ENCODE measurements at places on chromosomes 7 and 10.

- no peak for DNase-seq
Measured at GRCh38 chr7:55086413-55087201, 67.8 kb downstream of the EGFR start.

DNA sequence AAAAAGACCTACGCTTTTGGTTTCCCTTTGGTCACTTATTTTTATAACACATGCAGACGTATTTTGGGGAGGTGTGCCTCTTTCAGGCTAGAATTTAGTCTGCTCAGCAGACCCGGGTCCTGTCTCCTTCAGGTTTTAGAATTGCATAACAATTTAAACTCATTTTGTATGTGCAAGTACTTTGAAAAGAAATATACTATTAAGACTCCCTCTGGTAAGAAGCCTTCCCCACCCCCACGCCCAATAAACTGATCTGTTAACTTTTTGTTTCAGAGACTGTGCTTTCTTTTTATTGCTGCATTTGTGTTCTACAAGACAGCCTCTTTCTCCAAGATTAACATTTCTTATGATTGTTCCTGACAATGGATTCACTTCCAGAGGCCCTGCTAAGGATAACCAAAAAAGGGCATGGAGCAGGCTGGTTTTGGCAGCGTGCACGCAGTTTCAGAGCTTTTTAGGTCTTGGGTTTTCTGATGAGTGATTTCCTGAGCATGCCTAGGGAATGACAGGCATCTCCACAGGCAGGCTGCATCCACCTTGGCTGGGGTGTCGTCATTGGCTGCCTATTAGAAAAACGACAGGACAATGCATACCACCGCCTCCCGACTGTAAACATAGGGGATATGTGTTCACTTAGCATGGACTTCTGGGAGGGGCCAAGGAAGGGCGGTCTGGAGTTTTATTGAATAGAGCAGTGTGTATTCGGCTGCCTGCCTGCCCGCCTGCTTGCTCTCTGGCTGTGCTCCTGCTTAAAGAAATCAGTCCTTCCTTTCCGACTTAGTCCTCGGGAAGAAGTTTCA, at the start of gene CALD1:
Gene CALD1, plus strand, starts transcription at position 694 of the 800 bp plus-strand sequence. CDS start 88,100 bp downstream, outside the sequence.
- no peak for DNase-seq

DNA sequence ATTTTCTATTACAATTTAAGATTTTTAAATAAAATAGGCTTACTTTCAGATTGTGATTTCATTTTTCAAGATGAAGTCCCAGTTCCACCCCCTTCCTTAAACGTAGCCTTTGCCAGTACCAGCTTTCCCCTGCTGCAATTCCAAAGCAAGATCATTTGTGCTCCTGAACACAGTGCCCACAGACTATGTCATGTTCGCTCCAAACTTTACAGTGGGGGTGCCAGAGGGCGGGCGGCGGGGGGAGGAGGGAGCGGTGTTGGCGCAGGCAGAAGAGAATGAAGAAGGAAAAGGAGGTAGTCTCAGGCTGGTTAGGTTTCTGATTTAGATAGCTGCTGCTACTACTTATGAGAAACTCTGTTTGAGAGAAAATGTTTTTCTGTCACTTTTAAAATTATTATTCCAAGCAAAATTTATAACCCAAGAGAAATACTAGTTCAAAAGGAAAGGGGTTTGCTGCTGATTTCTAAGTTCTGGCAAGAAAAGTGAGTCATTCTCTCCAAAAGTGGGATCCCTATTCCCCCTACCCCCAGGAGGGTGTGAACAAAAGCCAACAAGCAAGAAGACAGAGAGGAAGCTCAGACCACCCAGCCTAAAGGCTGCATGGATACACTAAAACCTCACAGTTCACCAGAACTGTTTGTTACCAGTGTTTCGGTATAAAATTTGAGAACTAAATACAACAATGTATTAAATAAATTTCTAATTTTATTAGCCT, 109.6 kb downstream of the SRPK2 start:
- DNase-seq = no peak

GRCh38 chr10:88962336-88962735, 9.8 kb upstream of the ACTA2 start:
- no peak for DNase-seq

- DNase-seq = no peak
Measured at GRCh38 chr10:46516660-46517416, 39.6 kb downstream of the GPRIN2 start.

- no peak for DNase-seq
Measured at GRCh38 chr10:43193496-43194080, 55.3 kb downstream of the CSGALNACT2 start.

GRCh38 chr7:49102411-49102810, 178.1 kb downstream of the CDC14C start:
- no peak for DNase-seq

DNA sequence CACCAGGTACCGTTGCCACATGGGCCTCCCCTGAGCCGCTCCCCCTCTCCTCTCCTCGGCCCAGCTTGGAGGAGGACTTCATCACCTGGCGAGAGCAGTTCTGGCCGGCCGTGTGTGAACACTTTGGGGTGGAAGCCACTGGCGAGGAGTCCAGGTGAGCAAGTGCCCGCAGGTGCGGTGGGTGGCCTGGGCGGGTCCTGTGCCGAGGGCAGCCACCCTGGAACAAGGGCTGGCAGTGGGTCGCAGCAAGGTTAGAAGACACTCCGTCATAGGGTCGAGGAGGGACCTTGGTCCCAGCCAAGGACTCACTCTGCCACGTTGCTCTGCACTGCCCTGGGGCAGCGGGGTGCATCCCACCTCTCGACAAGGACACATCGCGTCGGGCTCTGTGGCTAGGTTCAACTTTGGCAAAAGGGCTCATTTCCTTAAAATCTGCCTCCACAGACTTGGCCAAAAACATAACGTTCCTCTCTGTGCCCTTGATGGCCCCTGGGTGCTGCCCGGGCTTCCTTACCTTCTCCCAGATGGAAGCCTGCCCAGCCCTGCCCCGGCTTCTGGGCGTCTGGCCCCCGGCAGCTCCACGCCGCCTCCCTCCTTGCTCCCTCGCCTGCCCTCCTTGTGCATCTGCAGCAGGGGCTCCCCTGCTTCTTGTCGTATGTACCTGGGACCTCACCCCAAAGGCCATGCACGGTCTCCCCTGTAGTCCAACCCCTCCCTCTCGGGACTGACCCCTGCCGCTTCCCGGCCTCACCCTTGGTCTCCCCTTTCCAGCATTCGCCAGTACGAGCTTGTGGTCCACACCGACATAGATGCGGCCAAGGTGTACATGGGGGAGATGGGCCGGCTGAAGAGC, 12.7 kb downstream of the TMEM120A start:
- DNase-seq = no peak
